Substantia nigra (tissue), 51 donors: ENCODE measurements at places on chromosomes 13 and 19.

- no peak for DNase-seq
These were observed 98.5 kb downstream of the MIPEP start for GRCh38 chr13:23790577-23791170.

- no peak for DNase-seq
These were observed 44.5 kb downstream of the CERS4 start for GRCh38 chr19:8253678-8254077.

- DNase-seq, result no peak
These were observed 81.4 kb upstream of the AKAP11 start for GRCh38 chr13:42190529-42190928.

DNA sequence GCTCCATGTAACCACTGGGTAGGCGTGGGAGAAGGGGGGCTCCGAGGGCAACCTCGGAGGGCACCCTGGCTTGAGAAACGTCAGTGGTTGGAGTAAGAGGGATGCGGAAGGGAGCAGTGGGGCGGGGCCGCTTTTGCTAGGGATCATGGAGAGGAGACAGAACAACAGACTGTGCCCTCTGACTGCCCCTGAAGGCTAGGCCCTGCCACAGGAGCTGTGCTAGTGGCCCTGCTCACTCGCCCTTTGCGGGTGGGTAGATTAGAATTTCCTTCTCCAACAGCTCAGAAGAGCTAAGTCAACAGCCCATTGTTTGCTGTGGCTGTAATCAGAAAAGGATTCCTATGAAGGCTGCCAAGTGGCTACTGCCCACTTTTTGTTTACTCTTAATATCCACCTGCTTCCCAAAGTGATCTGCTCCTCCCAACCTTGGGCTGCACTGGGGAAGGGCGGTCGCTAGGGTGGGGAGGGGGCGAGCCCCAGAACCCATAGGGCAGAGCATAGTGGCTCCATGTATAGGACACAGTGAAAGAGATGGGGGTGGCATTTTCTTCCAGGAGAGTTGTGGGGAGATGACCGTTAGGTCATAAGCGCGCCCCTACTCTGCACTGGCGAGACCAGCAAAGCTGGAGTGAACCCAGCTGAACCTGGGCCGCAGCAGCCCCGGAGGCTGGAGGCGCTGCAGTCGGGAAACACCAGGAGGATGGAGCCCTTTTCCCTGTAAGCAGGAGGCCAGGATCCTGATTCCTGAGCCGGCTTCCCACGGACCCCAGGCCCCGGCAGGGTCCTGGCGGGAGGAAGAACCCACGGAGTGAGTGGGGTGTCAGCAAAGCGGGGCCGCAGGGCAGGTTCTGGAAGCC lies 1.9 kb upstream of the C1QTNF9 start:
- DNase-seq, result no peak

DNA sequence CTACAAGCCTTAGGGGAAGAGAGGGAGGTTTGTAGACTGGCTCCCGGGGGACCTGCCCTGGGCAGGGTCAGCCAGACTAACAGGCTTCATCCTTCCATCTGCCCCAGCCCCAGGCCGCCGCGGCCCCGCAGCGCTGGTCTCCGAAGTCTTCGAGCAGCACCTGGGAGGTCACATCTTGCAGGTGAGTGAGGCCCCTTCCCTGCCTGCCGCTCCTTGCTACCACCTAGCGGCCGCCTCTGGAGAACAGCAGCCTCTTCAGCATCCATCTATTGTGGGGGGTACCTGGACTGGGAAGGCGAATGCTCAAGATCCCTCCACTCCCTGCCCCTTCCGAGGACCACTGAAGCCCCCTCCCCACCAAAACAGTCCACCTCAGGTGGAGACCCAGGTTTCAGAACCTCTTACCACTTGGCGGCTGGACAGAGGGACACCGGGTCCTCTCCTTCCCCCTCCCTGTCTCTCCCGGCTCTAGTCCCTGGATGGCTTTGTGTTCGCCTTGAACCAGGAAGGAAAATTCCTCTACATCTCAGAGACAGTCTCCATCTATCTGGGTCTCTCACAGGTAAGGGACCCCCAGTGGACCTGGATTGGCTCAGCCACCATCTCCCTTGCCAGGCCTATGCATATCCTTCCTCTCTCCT lies 12.7 kb downstream of the NPAS1 start:
- peak; percentile 5 for DNase-seq

GRCh38 chr13:112714376-112715174 lies 24.7 kb downstream of the ATP11A start:
- DNase-seq, result no peak
